ENCODE measurements at places on chromosomes 16 and 17.
A peak's percentile ranks its signal among the peaks of the same experiment; 100 is the strongest.

GRCh38 chr17:36901506-36901905 lies 35.8 kb upstream of the LHX1 start:
- no peak for ATAC-seq

GRCh38 chr16:81843683-81844082 lies 64.6 kb downstream of the PLCG2 start:
- ATAC-seq: no peak

DNA sequence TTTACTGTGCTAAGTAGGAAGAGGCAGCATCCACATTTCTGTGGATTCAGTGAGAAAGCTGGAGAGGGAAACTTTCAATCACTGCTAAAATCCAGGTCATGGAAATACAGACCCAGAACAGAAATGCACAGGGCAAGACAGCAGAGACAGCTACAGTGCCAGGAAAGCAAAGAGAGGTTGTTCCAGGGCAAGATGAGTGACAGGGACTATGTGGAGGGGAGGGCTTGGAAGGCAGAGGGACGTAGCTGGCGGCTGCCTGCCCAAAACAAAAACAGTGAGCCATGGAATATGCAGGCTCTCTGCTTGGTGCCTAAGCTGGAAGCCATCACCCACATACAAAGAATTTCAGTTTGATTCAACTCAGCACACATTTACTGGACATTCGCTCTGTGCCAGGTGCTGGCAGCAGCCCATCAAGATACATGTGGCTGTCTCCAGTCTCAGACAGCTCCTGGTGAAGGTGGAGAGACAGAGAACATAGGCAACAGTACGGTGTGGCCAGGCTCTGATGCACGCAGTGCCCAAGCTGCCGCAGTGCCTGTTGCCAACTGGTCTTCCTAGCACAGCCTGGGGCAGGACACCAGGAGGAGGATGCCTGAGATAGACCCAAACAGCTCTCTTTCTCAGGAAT lies 88.7 kb downstream of the AIPL1 start:
- ATAC-seq: no peak

DNA sequence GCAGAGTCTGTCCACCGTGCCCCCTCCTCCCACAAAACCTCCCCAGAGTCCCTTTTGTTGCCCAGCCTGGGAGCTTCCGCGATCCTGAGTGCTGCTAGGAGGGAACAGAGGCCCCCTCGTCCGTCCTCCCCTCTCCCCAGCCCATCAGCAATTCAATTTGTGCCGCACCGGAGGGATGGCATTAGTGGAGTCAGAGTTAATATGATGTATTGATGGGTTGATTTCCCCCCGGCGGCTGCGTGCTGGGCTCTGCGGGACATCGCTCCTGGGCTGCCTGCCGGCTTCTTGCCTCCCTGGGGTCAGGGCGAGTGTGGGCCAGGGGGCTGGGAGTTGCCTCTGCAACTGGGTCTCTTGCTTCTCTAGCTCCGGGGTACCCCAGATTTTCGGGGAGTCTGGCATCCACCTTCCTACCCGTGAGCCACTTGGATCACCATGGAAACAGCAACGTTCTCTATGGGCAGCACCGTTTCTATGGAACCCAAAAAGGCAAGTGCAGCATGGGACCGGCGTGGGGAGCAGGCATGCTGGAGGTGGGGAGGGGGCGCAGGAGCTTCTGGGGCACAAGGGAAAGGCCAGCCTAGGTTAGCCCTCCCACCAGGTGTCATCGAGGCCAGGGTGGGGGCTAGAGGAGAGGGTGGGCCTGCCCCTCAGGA lies 42.9 kb downstream of the BAHCC1 start:
- no peak for ATAC-seq

DNA sequence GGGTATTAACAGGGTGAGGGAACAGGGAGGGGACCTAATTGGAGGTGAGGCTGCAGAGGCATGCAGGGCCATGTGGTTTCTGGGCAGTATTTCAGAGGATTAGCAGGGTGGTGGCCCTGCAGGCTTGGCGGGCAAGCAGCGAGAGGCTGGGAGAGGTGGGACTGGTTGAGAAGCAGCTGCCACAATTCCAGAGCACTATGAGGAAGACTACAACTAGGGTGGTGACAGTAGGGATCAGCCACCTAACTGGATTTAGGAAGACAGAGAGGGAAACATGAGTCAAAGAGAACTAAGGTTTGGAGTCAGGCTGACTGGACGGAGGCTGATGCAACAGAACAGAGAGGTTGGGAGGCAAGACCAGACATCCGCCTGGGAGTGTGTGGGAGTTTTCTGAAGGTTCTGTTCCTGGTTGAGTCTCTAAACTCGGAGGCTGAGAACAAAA lies 12.3 kb downstream of the ALOXE3 start:
- peak; percentile 84 for ATAC-seq

DNA sequence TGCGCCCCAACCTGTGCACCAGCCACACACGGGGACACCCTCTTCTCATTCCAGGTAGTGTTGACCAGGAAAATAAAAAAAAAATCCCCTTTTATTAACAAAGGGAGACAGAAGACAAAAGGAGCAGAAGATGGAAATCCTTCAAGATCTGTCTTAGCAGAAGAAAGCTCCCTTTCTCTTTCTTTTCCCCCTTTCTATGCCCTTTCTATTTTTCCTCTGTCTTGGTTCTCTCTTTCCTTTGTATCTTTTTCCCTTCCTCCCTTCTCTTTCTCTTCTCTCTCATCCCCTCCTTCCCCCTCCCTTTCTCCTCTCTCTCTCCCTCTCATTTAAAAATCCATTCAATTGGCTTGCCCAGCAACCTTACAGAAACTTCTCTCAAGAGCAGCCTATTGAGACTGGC lies 254.1 kb upstream of the ZFHX3 start:
- no peak for ATAC-seq

GRCh38 chr17:76204277-76204676 lies 36.0 kb downstream of the RNF157 start:
- no peak for ATAC-seq

GRCh38 chr17:73801455-73802100 lies 157.3 kb upstream of the SDK2 start:
- no peak for ATAC-seq

DNA sequence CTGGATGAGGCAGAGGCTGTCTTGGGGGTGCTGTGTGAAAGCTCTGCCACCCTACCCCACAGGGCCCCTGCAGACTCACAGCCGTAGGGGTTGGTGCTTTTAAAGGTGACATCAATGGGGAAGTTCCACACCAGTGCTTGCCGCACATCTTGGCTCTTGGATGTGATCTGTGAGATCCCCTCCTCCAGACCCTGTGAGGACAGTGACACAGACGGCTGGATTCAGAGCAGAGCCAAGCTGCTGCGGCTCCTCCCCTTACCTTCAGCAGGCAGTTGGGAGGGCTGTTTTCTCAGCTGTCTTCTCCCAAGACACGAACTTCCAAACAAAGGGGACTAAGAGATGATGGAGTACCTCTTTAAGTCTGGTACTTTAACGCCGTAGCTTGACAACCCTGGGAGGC lies 4.8 kb downstream of the B9D1 start:
- no peak for ATAC-seq
